ENCODE measurements at places on chromosomes 12 and 14.

GRCh38 chr14:24416932-24417619, 12.4 kb downstream of the CBLN3 start:
- DNase-seq = no peak

GRCh38 chr12:179131-179884, 34.6 kb downstream of the SLC6A12 start:
- no peak for DNase-seq

- DNase-seq = peak; percentile 17
These were observed 1.0 kb downstream of the ITFG2 start for GRCh38 chr12:2813214-2814185.

DNA sequence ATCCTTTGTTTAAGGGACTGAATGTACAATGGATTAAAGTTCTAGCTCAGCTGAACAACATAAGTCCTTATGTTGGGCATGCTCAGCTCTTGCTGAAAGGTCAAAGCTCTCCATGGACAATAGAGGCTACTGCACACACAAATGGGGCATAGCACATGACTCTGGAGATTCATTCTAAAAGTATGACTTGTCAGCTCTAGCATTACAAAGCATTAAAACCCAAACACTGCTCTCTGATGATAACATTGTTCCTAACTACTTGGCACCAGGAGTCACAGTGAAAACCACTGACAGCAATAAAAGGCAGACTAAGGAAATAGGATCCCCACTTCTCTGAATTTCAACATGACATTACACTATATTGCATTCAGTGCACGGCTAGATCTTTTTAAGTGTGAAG, 21.9 kb upstream of the FSCB start:
- no peak for DNase-seq

- no peak for DNase-seq
These were observed 42.4 kb downstream of the YEATS4 start for GRCh38 chr12:69401940-69402339.

- DNase-seq = no peak
These were observed 32.5 kb upstream of the LALBA start for GRCh38 chr12:48602192-48602989.

- no peak for DNase-seq
These were observed 98.1 kb upstream of the TMPO start for GRCh38 chr12:98417266-98417665.

- DNase-seq = no peak
These were observed 222.2 kb downstream of the ERC1 start for GRCh38 chr12:1213205-1213604.

- DNase-seq = no peak
These were observed 194.3 kb downstream of the CACNA1C start for GRCh38 chr12:2247120-2247519.

DNA sequence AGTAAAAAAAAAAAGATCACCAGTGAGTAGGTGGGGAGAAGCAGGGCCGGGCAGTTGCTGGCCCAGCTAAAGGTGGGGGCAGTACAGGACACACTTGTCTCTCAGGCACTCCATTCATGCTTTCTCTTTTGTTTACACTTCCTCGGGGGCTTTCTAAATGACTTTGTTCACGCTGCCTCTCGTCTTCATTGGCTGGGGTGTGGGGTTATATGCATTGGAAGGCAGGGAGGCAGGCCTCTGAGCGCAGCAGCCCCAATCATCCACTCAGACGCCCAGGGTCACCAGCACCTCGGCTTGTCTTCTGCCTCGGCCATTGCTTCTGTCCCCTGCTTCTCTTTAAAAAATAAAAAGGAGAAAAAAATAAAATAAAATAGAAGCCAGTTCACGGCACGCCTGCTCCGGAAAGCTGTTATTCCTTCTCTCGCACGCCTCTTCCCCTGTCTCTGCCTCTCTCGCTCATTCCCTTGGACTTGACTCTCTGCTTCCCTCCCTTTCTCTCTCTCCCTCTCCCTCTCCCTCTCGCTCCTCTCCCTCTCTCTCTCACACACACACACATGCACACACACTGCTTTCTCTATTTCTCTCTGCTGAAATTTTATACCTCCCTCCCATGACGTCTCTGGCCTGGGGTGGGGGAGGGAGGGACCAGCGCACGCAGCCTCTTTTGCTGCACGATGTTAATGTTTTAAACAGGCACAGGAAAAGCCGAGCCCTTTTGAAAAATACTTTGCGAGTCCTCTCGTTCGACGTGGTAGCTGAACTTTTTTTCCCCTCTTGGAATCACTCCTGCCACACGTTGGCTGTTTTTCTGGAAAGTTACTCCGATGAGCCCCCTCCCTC, at the start of gene TGFB3:
Gene TGFB3, minus strand, starts transcription at position 570 of the 840 bp plus-strand sequence. CDS start 1,102 bp downstream, outside the sequence.
- peak; percentile 39 for DNase-seq

GRCh38 chr12:94916663-94917062, 86.8 kb downstream of the NDUFA12 start:
- no peak for DNase-seq

GRCh38 chr14:51654533-51654845, 2.8 kb downstream of the FRMD6 start:
- no peak for DNase-seq

DNA sequence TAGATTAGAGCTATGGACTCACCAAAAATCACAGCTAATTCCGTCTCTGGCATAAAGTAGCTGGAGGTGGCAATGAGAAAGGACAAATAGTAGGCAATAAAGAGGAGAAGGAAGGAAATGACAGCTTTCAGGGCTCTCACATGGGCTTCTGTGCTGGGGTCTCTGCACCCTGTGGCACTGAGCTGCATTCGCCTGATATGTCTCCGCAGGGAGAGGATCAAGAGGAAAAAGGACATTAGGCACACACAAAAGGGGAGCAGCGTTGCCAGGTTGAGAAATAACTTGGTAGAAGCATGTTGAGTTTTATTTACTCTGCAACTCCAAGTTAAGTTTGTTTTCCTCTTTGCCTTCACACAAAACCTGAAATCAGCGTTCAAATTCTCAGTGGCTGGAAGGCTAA, 686 bp downstream of the TAS2R7 start:
- DNase-seq = no peak

GRCh38 chr12:22656376-22656775, 31.4 kb downstream of the ETNK1 start:
- no peak for DNase-seq

DNA sequence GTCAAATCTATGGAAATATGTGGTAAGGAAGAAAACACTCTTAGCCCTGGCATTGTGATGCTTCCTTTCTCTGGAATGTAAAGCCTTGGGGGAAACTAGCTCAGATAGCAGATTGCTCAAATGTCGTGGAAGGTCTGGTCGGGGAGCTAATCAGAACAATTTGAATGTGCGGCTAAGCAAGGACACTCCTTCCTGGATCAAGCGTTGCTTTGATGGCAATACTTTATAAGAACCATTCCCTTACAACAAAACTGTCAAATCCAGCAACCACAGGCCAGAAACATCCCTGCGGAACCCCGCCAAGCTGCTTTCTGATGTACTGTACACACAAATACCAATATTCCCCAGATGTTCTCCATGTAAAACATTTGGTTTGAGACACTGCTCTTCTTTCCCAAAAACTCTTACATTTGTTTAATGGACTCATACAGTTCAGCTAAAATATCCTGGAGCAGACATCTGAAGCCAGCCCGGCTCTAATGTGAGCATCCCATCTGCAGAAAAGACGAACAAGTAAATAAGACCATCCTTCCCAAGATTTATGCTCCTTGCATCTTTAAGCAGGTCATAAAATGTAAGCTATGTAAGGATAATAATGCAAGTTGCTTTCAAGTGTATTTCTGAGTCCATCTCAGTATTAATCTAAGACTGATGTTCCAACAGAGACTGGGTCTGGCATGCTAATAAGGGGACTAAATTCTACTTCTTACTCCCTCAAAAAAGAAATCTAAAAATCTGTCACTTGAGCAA, 20.2 kb downstream of the NUAK1 start:
- DNase-seq = no peak

- no peak for DNase-seq
These were observed 175.7 kb downstream of the RIMBP2 start for GRCh38 chr12:130540376-130540775.

DNA sequence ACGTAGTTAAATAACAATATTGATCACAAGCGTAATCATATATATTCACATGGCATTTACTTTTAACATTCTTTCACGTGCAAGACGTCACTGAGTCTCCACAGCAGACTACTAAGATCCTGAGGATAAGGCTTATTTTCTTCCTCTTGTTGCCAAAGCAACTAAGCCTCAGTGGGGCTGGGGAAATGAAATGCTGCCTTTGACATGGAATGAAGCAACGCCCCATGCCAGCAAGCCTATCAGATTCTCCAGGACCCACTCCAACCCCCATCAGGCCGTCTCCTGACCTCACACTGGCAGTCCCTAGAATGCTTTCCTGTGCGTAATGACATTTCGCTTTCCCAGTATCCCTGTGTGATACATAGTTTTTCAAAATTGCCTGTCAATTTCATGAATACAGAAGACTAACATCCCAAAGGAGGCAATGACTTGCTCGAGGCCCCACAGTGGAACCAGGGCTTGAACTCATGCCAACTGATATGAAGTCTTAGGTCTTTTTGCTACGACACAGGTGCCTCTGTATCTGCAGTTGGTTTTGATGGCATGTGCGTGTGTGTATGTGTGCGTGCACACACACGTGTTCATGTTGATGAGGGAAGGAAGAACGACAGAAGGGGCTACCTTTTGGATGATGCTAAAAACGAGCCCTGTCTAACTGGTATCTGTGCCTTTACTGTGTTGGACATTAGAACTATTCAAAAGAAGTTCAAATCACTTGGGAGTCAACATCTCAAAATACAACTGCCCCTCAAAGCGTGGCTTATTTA, 239.1 kb downstream of the VRK1 start:
- DNase-seq = no peak

DNA sequence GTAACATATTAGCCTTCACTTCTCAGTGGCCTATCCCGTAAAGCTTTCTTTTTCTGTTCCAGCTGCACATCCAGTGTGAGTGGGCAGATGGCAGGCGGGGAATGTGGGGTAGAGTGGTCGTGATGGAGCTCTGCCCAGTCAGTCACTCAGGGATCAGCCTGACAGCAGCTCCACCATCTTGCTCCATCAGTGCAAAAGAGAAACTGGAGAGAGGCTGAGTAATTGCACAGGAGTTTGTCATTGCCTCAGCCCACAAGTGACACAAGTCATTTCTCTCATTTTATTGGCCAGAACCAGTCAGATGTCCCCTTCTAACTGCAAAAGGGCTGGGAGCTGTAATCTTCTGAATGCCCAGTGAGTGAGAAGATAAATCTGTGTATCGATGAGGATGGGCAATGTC, 66.5 kb downstream of the ATP23 start:
- DNase-seq = no peak

DNA sequence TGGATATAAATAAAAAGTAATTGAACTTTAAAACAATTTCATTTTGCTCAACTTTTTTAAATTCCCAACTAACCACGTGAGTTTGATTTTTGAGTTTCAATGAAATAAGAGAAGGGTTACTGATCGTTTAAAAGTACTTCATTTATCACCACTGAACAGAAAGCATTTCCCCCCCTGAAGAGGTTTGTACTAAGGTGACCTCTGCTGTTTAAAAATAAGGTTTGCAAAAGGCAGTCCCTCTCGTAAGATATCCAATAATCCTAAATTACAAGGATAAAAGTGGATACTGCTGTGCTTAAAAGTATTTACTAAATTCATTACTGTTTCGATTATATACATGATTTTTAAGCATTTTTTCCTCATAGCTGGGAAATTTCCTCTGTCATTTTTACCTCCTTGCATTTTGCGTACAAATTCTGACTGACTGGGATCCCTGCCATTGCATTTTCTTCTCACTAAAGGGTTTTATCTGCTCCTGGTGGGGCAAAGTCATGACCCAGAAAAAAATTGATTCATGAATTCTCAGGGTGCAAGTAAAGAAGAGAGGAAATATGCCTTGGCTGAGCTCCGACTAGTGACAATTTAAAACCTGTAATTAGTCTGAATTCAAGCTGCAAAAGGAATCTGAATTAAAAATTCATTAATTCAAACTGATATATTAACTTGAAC, 463.8 kb downstream of the PRKD1 start:
- DNase-seq = no peak

DNA sequence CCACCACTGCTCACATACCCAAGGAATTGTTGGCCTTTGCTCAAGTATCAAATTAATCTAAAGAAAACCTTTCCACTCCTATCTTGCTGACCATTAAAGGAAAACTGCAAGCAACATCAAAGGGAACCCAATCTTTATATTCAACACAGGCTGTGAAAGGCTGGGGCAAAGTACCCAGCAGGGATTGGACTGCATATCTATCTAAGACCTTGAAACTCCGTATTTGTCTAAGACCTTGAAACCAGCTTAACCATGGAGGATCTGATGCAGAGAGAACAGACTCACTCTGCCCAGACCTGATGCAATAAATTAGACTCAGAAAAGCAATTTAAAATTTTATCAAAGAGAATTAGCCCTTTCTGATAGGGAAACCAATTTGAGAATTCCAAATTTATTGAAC, 102.2 kb downstream of the DIO2 start:
- DNase-seq = no peak

GRCh38 chr12:45336331-45336730, 120.4 kb downstream of the ANO6 start:
- DNase-seq = no peak

DNA sequence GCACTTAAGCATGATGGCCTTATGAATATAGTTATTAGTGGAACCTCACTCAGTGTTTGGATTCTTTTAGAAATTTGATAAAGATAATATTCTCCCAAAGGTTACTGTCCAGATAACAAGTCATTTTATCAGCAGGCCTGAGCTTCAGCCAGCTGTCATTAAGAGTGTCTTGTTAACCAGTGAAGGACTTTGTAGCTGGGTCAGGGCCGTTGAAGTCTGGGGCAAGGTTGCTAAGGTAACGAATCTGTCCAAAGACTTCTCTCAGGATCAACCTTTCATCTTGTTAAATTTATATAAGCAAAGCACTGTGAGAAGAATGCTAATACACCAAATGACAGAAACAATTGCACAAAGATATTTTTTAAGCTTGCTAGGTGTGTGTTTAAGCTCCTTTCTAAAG, 271.3 kb upstream of the TMPO start:
- no peak for DNase-seq

- DNase-seq = no peak
These were observed 43.6 kb downstream of the SYNE3 start for GRCh38 chr14:95472819-95473251.

- DNase-seq = no peak
These were observed 72.2 kb downstream of the FBXW8 start for GRCh38 chr12:116982791-116983411.

GRCh38 chr14:97379091-97379531, 581.9 kb downstream of the VRK1 start:
- no peak for DNase-seq

- DNase-seq = no peak
These were observed 5.1 kb downstream of the CLMN start for GRCh38 chr14:95314609-95315008.

GRCh38 chr12:66740732-66741131, 61.9 kb upstream of the GRIP1 start:
- DNase-seq = no peak

DNA sequence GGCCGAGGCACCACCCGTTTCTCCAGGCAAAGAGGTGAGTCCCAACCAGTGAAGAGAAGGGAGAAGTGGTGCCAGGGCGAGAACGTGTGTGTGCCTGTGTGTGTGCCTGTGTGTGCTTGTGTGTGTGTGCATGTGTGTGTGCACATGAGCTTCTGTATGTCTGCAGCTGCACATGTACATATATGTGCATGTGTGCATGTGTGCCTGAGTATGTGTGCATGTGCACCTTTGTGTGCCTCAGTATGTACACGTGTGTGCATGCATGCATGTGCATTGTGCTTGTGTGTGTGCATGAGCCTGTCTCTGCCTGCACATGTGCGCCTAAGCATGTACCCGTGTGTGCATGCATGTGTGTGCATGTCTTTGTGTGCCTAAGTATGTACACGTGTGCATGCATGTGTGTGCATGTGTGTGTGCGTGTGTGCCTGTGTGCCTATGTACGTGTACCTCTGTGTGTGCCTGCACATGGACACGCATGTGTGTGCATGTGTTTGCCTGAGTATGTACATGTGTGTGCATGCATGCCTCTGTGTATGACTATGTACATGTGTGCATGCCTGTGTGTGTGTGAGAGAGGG, 5.9 kb upstream of the GALNT9 start:
- no peak for DNase-seq

Measured in effector CD8-positive, alpha-beta T cell (primary cell).